ENCODE measurements at places on chromosomes 1 and 21. TPM values are rescaled to one million over a fixed set of nuclear protein-coding genes. Genes with fewer than 3 reads are reported as not detected.

- no peak overlapping the region for H3K4me3 ChIP-seq
- no peak for DNase-seq
- H3K36me3 ChIP-seq: no peaks in the 10 kb centered on the region
- no peak overlapping the region for H3K27ac ChIP-seq
Measured at GRCh38 chr1:8693107-8693506, 124.3 kb downstream of the RERE start.

LRRC38 gene
- total RNA-seq: 60.3 TPM

DNA sequence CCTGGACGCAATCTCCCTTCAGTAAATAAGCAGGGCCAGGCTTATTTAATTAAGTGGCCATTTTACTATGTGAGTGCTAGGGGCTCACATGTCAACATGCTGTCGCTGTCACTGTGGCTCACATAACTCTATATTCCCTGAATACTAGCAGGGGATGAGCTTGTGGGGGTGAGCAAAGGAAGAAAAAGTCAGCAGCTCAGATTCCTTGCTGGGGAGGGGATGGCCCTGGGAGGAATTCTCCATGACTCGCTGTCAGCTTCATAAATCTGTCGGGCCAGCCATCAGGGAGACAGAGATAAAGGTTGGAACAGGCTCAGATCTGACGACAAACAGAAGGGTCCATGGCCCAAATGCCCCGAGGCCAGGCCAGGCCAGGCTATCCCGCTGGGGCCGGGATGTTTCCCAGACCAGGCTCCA, 26.0 kb upstream of the PLEKHG5 start:
- no peak overlapping the region for H3K4me3 ChIP-seq
- H3K27ac ChIP-seq: no peak overlapping the region
- H3K4me1 ChIP-seq: peaks cover 9% of the 10 kb centered on the region
- no peak for DNase-seq

- no peak overlapping the region for H3K4me3 ChIP-seq
- peaks cover 14% of the 10 kb centered on the region for H3K27me3 ChIP-seq
- H3K36me3 ChIP-seq: no peaks in the 10 kb centered on the region
- H3K27ac ChIP-seq: no peak overlapping the region
- DNase-seq: no peak
- peaks cover 14% of the 10 kb centered on the region for H3K4me1 ChIP-seq
Measured at GRCh38 chr1:231159963-231160761, 1.7 kb upstream of the TRIM67 start.

- H3K27ac ChIP-seq: no peak overlapping the region
- no peak overlapping the region for H3K4me3 ChIP-seq
- H3K27me3 ChIP-seq: no peaks in the 10 kb centered on the region
- no peak for DNase-seq
Measured at GRCh38 chr1:56563568-56563967, 15.8 kb downstream of the PLPP3 start.

- DNase-seq: no peak
- H3K4me1 ChIP-seq: no peaks in the 10 kb centered on the region
- no peaks in the 10 kb centered on the region for H3K36me3 ChIP-seq
- H3K27ac ChIP-seq: no peak overlapping the region
Measured at GRCh38 chr21:36513430-36513829, 33.5 kb upstream of the CLDN14 start.

TTC22 gene
- 2.0 TPM for total RNA-seq

DNA sequence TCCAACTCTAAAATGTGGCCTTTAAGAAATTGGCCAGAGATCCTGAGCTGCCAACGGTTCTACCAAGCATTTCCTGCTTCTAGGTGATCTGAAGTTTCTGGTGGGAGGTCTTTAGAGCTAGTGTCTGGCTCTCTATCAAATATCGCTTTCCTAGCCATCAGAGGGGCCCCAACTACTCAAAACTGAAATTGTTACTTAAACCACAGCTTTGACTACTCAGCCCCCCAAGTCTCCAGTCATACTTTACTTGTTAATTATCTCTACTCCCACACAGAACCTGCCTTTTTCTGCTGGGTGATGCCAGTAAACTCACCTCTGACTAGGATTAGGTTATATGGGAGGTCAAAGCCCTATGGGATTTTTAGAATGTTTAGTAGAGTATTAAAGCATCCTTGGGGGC, 95.1 kb downstream of the FASLG start:
- H3K4me3 ChIP-seq: no peak overlapping the region
- no peak overlapping the region for H3K27ac ChIP-seq
- no peaks in the 10 kb centered on the region for H3K27me3 ChIP-seq
- no peak for DNase-seq
- no peaks in the 10 kb centered on the region for H3K4me1 ChIP-seq

CCDC27 gene
- not detected for total RNA-seq

OR2L5 gene
- total RNA-seq: 0.22 TPM

DNA sequence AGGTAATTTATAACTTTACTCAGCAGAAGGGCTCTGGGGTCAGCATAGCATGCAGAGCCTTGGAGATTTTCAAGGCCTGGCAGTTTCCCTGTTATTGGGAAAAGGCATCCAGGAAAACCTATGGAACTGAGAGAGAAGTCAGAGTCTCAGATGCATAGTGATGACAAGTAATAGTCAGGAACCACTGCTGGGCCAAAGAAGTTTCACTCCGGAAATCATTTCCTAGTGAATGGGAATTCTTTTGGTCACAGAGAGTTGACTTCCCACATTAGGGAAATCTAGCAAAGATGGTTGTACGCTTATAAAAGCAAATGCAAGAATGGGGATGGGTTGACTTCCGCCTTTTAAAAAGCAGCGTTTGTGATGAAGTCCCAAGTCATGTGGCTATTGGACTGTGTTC, 28.4 kb upstream of the RUNX1 start:
- no peaks in the 10 kb centered on the region for H3K36me3 ChIP-seq
- H3K4me3 ChIP-seq: no peak overlapping the region
- no peak for DNase-seq
- no peak overlapping the region for H3K27ac ChIP-seq
- H3K27me3 ChIP-seq: no peaks in the 10 kb centered on the region

ATP5PF gene
- total RNA-seq: 140 TPM

DNA sequence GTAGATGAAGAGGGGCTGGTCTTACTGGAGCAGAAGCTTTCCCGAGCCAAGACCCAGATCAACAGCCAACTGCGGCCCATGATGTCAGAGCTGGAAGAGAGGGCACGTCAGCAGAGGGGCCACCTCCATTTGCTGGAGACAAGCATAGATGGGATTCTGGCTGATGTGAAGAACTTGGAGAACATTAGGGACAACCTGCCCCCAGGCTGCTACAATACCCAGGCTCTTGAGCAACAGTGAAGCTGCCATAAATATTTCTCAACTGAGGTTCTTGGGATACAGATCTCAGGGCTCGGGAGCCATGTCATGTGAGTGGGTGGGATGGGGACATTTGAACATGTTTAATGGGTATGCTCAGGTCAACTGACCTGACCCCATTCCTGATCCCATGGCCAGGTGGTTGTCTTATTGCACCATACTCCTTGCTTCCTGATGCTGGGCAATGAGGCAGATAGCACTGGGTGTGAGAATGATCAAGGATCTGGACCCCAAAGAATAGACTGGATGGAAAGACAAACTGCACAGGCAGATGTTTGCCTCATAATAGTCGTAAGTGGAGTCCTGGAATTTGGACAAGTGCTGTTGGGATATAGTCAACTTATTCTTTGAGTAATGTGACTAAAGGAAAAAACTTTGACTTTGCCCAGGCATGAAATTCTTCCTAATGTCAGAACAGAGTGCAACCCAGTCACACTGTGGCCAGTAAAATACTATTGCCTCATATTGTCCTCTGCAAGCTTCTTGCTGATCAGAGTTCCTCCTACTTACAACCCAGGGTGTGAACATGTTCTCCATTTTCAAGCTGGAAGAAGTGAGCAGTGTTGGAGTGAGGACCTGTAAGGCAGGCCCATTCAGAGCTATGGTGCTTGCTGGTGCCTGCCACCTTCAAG, 57.3 kb downstream of the LAMC2 start:
- H3K4me3 ChIP-seq: no peak overlapping the region
- peak overlapping the region; percentile 20 for H3K27ac ChIP-seq
- no peaks in the 10 kb centered on the region for H3K4me1 ChIP-seq
- H3K27me3 ChIP-seq: no peaks in the 10 kb centered on the region

DNA sequence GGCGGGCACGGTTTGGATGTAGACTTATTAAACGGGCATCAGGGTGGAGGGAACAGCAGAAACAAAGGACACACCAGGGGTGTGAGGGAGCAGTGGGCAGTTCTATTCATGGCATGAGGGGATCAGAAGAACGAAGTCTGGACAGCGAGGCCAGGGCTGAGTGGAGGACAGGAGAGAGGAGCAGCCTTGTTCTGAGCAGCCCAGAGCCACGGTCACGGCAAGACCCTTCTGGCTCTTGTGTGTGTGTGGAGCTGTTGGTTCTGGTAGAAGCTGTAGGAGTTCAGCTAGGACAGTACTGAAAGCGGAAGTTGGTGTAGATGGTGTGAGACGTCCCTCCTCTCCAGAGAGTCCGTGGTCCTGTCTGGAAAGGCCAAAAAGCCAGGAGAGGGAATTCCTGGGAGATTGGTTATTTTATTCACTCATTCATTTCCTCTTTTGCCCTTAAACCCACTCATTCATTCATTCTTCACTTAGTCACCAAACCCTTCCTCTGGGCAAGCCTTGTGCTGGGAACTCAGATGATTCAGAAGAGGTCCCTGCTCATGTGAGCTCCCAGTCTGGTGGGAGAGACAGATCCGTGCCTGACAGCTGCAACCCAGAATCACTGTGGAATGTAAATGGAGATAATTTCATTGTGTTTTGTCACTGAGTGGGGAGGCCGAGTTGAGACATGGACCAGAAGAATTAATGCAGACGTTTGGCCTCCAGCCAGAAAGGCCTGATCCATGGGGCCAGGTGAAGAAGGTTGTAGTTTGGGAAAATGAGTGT, 4.1 kb upstream of the ACOT11 start:
- H3K27me3 ChIP-seq: no peaks in the 10 kb centered on the region
- peaks cover 6% of the 10 kb centered on the region for H3K4me1 ChIP-seq
- H3K4me3 ChIP-seq: no peak overlapping the region

DNA sequence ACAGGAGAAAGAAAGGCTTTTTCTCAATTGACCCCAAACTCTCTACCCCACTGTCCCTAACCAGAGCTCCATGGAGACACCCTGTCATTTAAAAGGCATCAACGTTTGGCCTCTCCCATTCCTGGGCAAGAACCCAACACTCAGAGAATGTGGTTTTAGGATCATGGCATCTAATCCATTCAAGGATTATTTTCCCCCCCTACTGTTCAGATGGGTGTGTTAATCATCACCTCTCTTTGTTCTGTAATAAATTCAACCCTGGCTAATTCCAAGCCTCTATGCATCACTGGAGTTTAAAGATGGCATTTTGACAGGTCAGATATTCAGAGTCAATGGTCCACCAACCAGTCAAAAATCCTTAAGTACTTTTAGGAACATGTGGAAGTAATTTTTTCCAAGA, 42.7 kb downstream of the TBX15 start:
- no peak for DNase-seq
- no peaks in the 10 kb centered on the region for H3K36me3 ChIP-seq
- no peak overlapping the region for H3K27ac ChIP-seq
- no peaks in the 10 kb centered on the region for H3K4me1 ChIP-seq
- H3K27me3 ChIP-seq: no peaks in the 10 kb centered on the region
